ENCODE measurements at places on chromosomes 6 and 20.

GRCh38 chr6:149169761-149170511 lies 147.6 kb upstream of the TAB2 start:
- no peak for DNase-seq

DNA sequence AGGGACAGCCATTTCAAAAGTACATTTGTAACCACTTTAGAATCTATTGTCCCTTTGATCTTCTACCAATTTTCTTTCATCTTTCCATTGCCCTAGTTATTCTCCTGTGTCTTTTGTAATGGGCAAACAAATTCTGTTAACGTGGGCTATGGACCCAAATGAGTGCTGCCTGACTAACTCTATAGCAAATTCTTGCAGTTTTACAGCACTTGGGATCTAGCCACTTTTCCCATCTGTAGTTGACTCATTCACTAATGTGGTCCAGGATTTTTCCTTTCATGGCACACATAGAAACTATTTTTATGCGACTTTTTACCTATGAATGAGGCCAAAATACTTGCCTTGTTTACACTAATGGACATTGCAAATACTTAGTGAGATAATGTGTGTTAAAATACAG lies 52.0 kb downstream of the GRIK2 start:
- DNase-seq: no peak

- DNase-seq: no peak
Observed at GRCh38 chr6:168601111-168601510, 160.1 kb downstream of the SMOC2 start.

DNA sequence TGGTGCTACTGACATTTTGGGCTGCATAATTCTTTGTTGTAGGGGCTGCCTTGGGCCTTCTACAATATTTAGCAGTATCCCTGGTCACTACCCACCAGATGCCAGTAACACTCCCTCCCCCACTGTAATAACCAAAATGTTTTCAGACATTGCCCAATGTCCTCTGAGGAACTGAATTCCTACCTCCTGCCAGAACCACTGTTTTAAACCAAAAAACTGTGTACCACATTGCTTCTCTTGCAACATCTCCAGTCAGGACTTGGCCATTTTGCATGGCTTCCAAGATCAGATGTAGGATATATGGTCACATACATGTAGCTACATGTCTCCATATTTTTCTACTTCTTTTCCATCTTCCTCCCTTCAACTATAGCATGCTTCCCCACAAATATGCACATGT lies 97.4 kb upstream of the IFNGR1 start:
- DNase-seq: no peak

DNA sequence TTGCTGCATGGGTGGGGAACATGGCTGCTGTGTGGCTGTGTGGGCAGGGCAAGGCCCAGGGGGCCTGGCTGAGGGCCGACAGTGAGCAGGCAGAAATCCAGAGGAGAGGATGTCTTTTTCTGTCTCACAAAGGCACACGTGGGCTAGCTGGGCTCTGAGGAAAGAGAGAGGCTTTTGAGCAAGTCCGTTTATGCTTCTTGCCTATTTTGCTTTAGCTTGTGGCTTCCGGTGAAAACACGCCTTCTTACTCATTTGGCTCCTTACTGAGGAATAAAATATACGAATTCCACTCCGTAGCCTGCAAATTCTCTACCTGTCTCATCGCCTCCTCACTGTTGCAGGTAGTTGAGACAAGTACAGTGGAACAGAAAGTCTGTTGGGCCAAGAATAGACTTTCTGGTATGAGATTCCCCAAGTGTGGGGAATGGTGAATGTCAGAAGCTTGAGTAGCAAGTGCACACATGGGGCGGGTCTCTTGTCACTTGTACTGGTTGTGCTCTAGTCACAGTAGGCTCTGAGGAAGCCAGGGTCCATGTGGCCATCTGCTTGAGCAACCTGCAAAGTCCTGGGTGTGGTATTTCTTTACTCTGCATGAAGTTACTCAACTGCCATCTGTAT lies 28.4 kb downstream of the WRNIP1 start:
- DNase-seq: no peak

- no peak for DNase-seq
Observed at GRCh38 chr6:129731428-129731827, 21.5 kb upstream of the ARHGAP18 start.

DNA sequence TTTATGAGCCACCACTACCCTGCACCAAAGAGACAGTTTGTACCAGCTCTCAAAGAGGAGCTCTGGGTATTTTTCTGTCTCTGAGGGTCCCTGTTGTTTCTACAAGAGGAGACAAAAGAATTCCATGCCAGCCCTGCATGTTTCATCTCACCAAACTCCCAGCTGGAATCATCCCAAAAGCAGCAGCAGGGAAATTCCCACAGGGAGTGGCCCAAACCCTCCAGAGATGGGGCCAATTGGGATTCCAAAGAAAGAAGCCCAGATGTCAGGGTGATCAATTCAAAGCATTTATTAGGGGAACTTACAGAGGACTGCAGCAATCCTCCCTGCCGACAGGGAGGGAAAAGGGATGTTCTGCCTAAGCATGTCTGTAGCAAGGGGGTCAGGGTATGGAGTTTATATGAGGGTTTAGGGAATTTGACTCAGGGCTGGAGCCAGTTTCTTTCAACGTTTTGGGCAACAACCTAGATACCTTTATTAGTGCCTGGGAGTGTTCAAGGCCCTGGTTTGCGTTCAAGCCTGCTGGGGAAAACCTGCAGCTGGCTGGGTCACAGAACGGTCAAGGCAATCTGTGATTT lies 47.2 kb downstream of the MUC22 start:
- no peak for DNase-seq

DNA sequence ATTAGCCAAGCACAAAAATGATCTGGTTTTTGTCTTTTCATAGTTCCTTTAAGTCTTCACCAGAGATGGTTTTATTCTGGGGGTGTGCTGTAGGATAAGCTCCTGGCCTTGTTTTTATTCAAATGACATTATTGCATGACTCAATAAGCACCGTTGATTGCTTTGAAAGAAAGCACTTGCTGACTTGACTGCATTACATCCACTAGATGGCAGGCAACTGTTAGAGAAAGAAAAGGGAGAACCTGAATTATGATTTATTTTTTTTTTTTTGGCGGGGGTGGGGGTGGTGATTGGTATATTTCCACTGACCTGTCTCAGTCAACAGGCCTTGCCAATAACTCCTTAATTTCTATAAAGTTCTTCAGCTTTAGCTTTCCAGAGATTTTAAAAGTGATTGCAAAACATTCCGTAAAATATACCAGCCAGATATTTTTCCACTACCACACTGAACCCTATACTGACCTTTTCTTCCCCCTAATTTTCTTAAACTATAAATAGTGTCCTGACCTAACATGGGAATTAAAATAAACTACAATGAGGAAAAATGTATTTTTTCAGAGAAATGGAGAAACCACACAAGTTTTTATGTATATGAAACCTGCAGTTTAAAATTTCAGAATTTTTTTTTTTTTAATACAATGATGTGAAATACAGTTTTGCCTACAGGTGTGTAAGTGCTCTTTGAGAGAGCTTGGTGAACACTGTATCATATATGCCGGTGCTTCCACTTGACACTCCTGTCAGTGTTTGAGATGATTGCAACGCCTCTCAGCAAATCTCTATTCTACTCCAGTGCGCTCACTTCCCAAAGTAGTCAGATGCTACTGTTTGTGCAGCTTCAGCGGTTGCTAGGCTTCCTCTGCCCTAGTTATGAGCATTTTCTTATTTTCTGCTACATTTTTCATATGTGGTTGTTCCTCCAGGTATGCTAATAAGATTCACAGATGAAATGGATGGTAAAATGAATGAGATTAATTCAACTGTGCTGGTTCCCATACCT lies 274.3 kb downstream of the CD109 start:
- DNase-seq: peak; percentile 10

DNA sequence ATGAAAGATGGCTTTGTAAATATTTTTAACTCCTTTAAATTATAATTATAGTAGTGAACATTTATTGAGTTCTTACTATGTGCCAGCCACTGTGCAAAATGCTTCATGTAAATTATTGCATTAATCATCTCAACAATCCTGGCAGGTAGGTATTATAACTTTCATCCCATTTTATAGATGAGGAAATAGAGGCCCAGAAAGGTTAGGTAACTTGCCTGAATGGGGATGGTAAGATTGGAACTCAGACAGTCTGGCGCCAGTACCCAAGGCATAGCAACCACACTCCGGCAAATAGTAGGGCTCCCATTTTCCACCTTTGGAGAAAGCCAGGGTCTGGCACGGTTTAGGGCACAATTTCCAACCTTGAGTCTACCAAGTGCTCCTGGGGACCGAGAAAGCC lies 129.8 kb downstream of the VEGFA start:
- DNase-seq: no peak

- DNase-seq: no peak
Observed at GRCh38 chr6:111800821-111801220, 72.4 kb downstream of the FYN start.

DNA sequence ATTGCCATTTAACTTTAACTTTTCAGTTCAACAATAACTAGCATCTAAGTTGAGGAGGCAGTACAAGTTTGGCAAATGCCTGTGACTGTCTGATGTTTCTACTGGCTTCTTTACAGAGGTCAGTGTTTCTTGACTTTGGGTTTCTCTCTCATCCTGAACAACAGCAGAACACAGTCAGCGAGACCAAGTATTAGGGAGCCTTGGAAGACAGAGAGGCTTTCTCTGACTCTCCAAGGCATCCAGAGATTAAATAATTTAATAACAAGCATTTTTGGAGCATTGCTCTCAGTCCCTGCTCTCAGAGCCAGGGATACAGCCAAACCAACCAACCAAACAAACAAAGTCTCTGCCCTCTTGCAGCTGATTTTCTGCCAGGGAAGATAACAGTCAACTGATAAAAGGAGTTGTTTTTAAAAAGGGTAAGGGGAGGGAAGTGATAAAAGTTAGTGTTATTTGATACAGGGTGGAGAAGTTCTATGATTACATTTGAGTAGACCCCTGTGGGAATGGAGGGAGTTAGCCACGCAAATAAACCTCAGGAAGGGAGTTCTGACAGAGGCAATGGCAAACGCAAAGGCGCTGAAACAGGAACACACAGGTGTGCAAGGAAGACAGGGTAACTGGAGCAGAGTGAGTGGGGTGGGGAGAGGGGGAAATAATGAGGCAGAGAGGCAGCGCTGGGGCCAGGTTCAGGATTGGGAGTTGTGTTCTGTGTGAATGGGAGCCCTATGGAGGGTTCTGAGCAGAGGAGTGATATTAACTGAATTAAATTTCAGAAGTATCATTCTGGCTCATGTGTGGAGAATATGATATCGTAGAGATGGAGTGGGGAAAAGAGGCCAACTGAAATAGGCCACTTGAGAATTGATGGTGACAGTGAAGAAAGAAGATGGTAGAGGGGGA lies 55.2 kb downstream of the SEL1L2 start:
- DNase-seq: no peak
